ENCODE measurements at places on chromosomes 5 and 9.

DNA sequence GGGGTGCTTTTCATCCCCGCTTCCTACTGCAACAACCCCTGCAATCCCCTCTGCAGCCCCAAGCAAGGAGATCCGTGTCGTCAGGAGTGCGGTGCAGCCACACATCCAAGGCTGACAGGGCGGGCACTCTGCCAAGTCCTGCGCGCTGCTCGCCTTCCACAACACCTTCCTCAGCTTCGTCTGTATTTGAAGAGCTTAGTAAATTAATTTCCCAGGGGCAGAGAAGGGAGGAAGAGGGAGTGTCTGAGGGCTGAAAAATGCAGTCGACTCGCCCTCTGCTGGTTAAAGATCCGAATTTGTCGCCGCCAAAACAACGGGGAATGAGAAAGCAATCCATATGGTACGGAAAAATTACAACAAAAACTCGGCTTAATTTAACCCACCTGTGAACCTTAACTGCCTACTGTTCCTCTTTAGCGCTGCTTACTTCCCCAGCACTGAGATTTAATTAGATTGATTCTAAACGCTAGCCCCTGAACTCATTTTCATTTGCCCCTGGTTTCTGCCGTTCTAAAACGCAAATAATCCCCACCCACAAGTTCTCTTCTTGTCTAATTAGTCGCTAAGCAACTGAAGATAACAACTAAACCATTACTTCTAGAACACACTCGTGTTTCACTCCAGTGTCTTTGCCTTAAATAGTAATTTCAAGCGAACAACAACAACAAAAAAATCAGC, 10.9 kb upstream of the PCDHB1 start:
- DNase-seq, result no peak

GRCh38 chr5:36982146-36982545, 105.6 kb downstream of the NIPBL start:
- no peak for DNase-seq

DNA sequence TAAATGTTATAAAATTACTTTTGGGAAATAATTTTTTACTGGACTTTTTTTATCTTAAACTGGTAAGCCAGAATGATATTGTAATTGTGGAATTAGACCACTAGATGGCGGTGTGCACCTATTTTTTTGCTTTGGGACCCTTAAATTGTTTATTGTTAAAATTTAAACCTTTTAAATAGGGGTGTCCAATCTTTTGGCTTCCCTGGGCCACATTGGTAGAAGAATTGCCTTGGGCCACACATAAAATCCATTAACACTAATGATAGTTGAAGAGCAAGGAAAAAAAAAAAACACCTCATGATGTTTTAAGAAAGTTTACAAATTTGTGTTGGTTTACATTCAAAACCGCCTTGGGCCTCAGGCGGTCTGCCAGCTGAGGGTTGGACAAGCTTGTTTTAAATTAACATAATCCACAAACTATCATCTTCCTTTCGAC, 28.4 kb upstream of the GADD45G start:
- peak; percentile 59 for DNase-seq

- no peak for DNase-seq
Observed at GRCh38 chr9:33107762-33108161, 31.3 kb upstream of the SMU1 start.

GRCh38 chr5:9699681-9700080, 69.5 kb upstream of the TAS2R1 start:
- DNase-seq, result no peak

DNA sequence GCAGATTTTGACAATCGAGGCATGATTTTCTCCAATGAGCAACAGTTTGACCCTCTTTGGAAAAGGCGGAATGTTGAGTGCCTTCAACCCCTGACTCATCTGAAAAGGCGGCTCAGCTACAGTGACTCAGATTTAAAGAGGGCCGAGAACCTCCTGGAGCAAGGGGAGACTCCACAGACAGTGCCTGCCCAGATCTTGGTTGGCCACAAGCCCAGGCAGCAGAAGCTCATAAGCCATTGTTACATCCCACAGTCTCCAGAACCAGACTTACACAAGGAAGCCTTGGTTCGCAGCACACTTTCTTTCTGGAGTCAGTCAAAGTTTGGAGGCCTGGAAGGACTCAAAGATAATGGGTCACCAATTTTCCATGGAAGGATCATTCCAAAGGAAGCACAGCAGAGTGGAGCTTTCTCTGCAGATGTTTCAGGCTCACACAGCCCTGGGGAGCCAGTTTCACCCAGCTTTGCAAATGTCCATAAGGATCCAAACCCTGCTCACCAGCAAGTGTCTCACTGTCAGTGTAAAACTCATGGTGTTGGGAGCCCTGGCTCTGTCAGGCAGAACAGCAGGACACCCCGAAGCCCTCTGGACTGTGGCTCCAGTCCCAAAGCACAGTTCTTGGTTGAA, 13.6 kb downstream of the PTPDC1 start:
- no peak for DNase-seq

DNA sequence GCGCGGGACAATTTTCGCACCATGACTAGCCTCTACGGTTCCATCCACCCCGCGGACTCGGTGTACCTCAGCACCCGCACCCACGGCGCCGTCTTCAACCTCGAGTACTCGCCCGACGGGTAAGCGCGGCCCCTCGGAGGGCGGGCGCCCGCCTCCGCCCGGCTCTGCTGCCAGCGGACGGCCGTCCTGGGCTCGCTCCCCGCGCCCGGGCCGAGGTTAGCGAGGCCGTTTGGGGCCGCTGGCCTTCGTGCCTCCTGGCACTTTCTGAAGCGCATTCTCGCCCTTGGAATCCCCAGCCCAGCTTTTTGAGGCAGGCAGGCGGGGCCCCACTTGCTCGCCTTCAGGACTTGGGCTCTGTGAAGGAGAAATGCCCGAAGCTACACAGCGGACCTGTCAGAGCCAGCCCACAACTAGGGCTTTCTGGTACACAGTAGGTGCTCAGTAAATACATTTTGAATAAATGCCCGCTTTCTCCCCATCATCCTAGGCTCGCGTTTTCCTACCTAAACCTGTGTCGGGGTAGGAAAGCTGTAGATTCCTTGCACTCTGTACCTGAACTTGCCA, 772 bp downstream of the DCAF10 start:
- DNase-seq, result peak; percentile 44

DNA sequence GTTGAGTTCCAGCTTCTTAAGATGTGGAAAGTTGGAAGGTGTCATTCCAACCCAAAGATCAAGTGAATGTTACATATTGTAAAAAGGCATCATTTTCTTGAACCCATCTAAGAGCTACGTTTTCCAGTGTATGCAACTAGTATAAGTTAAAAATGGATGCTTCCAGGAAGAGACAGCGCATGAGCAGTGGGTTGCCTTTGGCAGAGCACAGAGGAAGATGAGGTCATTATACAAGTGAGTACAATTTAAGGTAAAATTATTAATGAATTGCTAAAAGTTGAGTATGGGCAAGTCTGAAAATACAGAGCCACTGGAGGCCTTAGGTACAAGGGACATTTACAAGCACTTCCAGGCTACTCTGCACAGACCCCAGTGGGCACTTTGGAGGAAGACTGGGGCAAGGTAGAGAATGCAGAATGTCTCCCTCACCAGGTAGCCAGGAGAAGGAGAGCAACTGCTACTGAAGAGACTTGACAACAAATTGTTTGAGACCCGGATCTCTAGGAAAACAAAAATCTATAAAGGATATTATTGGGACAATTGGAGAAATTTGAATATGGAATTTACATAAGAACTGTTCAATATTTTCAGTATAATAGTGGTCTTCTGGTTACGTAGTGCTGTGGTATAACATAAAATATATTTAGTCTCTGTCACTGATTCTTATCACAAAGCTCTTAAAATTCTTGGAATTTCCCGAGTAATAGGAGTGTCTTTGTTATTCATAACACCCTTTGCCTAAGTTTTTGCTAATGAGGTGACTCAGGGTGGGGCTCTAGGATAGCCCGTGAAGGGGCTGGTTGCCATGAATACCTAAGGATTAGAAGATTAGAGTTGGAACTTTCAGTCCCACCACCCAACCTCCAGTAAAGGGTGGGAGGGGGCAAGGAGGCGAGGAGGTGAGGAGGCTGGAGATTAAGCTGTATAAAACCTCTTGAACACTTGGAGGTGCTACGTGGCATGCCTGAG, 129.9 kb upstream of the FER start:
- DNase-seq, result no peak

- no peak for DNase-seq
Observed at GRCh38 chr5:64939772-64940510, 171.2 kb downstream of the CWC27 start.

GRCh38 chr5:122218778-122219177, 89.4 kb downstream of the ZNF474 start:
- DNase-seq, result no peak

DNA sequence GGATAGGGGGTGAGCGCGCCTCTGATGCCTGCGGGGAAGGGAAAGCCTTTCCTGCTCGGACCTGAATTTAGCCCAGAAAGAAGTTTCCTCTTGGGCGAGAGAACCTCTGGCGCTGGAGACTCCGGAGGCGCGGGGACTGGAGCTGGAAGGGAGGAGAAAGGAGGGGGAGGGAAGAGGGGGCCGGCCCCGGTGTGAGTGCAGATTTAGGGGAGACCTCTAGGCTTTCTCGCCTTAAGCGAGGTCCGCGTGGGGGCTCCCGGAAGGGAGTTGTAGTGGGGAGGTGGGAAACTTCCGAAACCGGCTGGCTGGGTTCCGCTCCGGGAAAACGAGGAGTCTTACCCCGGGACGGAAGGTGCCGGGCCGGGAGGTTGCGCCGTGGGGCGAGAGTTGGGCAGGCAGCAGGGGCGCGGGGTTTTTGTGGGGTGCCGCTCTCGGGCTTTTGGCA, 1.3 kb downstream of the PCSK5 start:
- no peak for DNase-seq

DNA sequence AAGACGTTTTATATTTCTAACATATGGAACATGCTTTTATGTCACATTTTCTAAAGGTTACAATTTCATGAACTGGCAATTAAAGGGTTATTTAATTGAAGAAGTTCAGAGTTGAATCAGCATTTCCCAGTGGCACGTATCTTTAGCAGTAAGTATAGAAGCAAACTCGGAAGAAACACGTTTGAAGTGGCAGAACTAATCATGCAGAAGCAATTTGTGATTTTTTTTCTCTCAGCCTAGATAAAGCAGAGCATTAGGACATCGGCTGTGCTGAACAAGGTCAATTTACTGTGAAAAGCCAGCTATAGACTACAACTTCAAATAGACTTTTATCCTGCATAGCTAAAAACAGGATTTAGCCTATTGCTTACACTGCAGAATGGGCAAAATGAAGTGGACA, 104.7 kb downstream of the ISL1 start:
- DNase-seq, result no peak

DNA sequence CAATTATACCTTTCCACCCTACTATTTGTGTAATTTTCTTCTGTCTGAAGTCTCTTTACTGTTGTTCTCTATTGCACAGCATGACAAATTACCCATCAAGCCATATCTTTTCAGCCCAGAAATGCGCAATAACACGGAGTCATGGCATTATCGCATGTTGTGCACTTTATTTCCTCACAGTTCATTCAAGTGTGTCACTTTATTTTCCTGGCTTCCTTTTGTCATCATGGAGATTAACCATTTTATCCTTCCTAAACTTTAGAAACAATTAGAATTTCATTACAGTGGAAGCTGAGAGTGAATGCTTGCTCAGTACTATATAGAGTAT, 41.3 kb upstream of the MEF2C start:
- no peak for DNase-seq

DNA sequence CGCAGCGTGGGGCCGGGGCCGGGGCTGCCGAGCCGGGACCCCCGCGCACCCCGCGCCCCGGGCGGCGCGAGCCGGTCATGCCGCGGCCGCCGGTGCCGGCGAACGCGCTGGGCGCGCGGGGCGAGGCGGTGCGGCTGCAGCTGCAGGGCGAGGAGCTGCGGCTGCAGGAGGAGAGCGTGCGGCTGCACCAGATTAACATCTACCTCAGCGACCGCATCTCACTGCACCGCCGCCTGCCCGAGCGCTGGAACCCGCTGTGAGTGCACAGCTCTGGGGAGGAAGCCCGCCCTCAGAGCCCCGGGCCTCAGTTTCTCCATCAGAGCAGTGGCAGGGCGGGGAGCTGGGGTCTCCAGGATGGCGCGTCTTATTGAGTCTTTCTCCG, 335 bp downstream of the GALNT12 start:
- peak; percentile 47 for DNase-seq

Data from NB4 (cell line).